ENCODE measurements at places on chromosomes 4 and X. TPM values are rescaled to one million over a fixed set of nuclear protein-coding genes. Genes with fewer than 3 reads are reported as not detected.

DNA sequence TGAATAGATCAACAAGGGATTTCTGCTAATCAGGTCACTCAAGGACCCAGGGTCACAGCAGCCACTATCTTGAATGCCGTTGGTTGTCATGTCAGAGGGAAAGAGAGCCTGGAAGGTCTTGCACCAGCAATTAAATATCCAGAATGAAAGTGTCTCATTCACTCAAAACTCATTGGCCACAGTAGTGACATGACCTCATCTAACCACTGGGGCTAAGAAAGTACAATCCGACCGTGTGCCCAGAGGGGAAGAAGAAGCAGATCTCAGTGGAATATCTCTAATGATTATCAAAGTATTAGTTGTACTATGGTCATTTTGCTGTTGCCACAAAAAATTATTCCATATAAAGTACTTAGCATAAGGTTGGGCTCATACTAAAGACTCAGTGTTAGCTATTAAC, 210.0 kb downstream of the QDPR start:
- DNase-seq: no peak
- no peaks in the 10 kb centered on the region for H3K36me3 ChIP-seq
- no peak overlapping the region for H3K27ac ChIP-seq
- H3K4me1 ChIP-seq: no peaks in the 10 kb centered on the region
- H3K27me3 ChIP-seq: no peaks in the 10 kb centered on the region

The CCSER1 gene
- total RNA-seq: 9.9 TPM

- H3K27me3 ChIP-seq: no peaks in the 10 kb centered on the region
- H3K4me1 ChIP-seq: no peaks in the 10 kb centered on the region
- no peak overlapping the region for H3K27ac ChIP-seq
- H3K4me3 ChIP-seq: no peak overlapping the region
- H3K36me3 ChIP-seq: no peaks in the 10 kb centered on the region
- no peak for DNase-seq
Observed at GRCh38 chrX:9860826-9861225, 74.6 kb downstream of the SHROOM2 start.

GRCh38 chrX:78307665-78308064, 19.7 kb downstream of the CYSLTR1 start:
- no peak overlapping the region for H3K27ac ChIP-seq
- no peaks in the 10 kb centered on the region for H3K27me3 ChIP-seq
- H3K4me1 ChIP-seq: no peaks in the 10 kb centered on the region
- DNase-seq: no peak
- no peaks in the 10 kb centered on the region for H3K36me3 ChIP-seq

The ZIC3 gene
- total RNA-seq: not detected

Data from heart right ventricle (tissue), 16 donors.